ENCODE measurements at places on chromosomes 12 and 14. TPM values are rescaled to one million over a fixed set of nuclear protein-coding genes. Genes with fewer than 3 reads are reported as not detected.

Gene NID2
- total RNA-seq: 8.7 TPM

DNA sequence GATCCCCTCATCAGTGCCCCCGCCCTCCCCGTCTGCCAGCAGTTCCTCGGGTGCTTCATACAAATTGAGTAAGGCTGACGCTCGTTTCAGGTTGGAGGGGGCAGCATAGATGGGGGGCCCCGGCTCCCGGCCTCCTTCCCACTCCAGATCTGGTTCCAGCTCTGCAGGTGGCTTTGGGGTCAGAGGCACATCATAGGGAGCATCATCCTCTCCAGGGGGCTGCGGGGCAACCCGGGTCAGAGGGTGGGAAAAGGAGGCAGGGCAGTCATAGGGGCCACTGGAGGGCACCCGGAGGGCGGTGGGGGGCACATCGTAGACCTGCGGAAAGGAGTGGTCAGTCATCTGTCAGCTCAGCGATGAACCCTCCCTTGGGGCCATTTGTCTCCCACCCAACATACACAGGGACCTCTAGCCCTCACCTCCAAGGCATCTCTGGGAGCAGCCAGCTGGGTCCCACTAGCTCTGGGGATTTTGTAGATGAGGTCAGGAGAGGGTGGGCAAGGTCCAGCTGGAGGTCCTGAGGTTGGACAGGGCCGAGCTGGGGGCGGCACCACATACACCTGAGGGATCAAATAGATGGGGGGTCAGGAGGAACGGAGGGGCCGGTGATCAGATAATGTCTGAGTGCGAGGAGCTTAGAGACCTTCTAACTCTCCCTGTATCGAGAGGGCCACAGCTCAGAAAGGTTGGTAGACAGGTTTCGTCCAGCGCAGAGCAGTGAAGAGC lies 5.1 kb downstream of the EFS start:
- DNase-seq: no peak

GRCh38 chr14:24378981-24379906 lies 11.3 kb downstream of the NFATC4 start:
- DNase-seq: no peak

Gene C12orf60
- total RNA-seq: 3.2 TPM

Gene C12orf56
- total RNA-seq: not detected

DNA sequence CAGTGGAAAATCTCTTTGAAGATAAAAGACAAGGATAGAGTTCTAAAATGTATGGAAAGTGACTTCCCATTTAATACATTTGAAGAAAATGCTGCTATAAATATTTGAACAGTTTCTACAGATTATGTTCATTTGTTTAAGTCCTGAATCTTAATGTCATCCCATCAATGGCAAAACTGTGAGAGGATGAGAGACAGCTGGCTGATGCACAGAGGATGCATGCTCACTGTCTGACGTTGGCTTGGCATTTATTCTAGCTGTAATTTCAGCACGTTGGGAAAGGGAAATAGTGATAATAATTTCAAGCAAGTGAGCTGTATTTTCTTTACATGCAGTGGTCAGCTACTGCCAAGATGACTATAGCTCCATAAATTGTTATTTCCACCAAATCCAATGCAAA lies 40.5 kb downstream of the PPFIA2 start:
- no peak for DNase-seq

Data from dorsolateral prefrontal cortex (tissue), 122 donors.